Cortex of kidney (tissue), 1 donor: ENCODE measurements at places on chromosomes 4 and X.

- no peak for DNase-seq
These were observed 56.9 kb upstream of the TMEM33 start for GRCh38 chr4:41878170-41878969.

- no peak for DNase-seq
These were observed 18.8 kb downstream of the MSANTD1 start for GRCh38 chr4:3267576-3268394.

DNA sequence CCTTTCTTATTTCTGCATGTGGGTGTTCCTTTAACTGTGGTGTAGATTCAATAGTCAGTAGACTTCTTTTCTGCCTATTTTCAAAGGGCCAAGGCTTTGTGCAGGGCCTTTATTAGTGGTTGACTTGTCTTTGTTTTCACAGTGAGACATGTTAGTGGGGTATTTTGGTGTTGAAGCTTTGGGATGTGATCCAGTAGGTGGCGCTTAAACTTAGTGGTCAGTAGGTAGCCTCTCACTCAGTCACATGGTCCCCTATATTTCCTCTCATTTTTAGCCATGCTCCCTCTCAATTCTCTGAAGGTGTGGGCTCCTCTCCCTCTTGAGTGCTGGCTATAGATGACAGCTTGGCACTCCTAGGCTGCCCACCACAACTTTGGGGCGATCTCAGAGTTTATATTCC is 23.4 kb upstream of the SLC10A7 start:
- no peak for DNase-seq

DNA sequence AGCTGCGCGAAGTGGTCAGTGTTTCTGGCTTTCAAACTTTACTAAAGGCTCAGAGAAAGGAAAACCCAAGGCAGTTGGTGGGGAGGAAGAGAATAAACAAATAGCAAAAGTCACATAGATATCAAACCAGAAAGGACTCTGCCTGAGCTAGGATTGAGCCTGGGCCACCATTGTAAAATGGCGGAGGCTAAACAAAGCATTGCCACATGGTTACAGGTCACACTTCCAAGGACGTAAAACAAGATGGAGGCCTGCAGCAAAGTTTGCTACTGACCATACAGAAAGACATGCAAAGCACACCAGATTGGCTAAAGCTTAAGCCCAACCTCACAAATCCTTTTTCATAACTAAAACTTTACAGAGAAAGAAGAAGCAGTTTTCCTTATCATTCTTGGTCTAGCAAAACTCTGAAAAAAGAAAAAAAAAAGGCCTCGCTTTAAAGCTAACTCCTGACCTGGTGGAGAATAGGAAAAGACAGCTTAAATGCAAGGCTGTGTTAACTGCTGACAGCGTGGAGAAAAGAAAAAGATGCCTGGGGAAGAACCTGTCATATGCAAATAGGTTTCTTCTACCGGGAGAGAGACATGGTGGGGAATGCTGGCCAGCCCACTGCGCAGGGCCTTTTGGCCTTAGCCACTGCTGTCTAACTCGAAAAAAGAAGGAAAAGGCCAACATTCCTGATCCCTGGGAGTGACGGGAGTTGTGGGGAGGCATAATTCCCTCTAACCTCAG is 81.8 kb upstream of the SMARCA5 start:
- DNase-seq, result no peak

DNA sequence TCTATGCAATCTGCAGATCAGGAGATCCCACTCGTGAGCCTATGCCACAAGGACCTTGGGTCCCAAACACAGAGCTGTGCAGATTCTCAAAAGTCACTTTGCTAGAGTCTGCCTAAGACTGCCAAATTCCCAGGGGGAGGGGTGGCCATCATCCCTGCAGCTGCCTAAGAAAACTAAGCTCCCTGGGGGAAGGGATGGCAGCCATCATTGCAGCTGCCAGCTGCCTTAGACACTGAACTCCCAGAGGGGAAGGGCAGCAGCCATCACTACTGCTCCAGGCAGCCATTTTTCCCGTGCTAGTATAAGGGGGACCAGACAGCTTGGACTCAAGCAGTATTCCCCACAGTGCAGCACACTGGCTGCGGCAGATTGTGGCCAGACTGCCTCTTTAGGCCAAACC is 156.9 kb downstream of the NKX6-1 start:
- no peak for DNase-seq

GRCh38 chr4:75037252-75037651 is 104.3 kb downstream of the PARM1 start:
- DNase-seq, result no peak

- no peak for DNase-seq
These were observed 43.1 kb upstream of the FAM9C start for GRCh38 chrX:13087322-13088155.
